ENCODE measurements at places on chromosomes 6 and 20.

- DNase-seq: no peak
Observed at GRCh38 chr6:33217246-33217645, 8.9 kb downstream of the RING1 start.

GRCh38 chr20:42752620-42753019, 437.1 kb downstream of the PTPRT start:
- DNase-seq: no peak

DNA sequence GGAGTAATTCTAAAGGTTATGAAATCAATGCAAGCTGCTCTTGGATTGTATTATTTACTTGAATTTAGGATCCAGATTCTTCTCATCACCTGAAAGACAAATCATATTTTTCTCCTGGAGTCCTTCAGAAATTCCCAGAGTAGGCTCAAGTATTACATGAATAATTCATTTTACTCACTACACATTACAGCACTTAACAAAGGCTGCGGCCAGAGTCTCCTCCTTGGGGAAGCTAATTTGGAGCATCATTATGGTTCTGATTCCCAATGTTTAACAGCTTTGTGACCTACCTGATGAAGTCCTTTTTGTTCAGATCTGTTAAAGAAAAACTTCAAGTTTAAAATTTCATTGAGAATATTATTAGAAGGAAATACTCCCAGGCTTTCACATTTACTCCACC, 28.7 kb downstream of the GRIK2 start:
- DNase-seq: no peak

DNA sequence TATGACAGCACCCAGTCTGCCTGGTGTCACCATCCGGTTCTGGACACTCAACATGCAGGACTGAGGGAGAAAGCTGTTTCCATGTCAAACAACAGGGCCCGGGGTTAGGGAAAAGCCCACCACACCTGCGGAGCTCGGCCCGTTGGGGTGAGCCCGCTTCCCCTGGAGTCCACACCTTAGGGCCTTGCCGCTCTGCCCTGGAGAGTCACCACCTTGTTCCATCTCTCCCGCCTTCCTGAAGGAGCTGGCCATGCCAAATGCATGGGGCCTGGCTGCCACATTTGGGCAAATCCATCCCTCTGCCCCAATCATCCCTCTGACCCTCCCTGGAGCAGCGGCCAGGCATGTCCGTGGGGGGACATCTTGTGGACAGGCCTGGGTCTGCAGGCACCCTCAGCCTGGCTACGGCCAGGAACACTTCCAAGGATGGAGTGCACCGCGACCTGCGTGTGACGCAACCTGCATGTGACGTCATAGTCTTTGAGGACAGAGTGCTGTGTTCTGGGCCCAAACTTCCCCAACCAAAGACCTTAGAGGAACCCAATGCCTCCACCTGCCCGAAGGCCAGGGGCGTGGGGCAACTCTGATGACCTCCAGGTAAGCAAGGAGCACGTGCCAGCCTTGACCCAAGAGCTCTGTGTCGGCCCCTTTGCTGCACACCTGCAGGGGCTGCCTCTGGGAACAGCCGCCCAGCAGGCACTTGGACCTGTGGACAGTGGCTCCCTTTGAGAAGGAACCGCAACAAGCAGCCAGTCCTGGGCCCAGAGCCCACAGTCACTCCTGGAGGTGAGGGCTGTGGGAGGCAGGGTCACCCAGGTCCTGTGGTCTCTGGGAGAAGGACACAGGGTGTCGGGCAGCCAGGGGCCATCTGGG, 1.7 kb downstream of the CABLES2 start:
- no peak for DNase-seq

GRCh38 chr6:25630508-25631278, 21.3 kb upstream of the SCGN start:
- DNase-seq: no peak

DNA sequence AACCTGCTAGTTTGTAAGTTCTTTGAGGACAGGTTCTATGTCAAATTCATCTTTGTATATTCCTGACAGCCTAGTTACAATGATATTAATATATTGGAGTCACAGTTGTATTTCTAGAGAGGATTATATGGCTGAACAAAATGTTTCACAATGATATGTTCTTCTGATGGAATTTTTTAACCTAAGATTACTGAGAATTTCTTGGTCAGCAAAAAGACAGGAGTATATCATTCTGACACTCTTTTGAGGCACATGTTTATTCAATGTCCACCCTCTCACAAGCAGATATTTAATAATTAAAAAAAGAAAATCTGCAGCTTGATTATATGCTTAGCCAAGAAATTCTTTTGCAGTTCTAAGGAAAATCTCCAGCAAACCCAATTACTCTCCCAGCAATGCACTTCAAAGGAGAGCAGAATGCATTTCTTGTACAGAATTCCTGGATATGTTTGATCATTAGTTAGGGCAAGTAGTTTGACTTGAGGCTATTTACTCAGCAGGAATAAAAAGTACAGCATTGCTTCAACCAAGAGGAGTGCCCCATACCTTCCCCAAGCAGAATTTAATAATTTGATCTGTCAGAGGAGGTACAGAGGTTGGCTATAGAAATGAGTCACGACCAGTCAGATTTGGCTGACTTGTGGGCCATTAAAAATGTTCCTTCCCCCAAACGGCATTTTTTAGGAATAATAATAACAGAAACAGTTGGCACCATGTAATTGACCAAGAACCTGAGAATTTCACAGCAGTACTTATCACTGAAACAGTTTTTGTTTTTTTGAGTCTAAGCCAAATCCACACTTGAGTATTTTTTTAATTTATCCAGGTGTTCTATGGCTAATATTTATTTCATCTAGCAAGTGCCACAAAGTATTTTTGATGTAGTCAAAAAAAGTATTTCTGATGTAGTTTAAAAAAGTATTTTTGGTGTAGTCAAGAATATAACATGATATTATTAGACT, 508.1 kb upstream of the FLRT3 start:
- no peak for DNase-seq

DNA sequence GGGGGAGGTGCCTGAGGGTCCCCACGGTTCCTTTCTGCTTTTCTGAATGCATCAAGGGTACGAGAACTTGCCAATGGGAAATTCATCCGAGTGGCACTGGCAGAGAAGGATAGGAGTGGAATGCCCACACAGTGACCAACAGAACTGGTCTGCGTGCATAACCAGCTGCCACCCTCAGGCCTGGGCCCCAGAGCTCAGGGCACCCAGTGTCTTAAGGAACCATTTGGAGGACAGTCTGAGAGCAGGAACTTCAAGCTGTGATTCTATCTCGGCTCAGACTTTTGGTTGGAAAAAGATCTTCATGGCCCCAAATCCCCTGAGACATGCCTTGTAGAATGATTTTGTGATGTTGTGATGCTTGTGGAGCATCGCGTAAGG, 226.4 kb downstream of the SMOC2 start:
- DNase-seq: no peak

DNA sequence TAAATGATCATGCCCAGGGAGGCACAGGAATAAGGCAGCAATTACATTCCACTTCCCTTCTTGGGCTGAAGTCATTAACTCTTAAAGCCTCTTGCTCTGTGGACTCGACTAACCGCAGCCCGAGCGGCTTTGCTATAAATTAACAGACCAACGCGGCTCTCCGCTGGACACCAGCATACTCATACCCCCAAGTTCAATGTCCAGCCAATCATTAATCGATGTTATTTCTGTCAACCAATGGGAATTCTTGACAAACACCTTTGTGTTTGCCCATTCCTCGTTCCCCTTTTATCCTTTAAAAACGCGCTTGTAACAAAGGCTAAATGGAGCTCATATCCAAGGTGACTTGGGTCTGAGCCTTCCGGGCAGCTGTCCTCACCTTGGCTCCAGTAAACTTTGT, 183.1 kb upstream of the RALGAPA2 start:
- DNase-seq: no peak
